ENCODE measurements at places on chromosomes 16 and 17. TPM values are rescaled to one million over a fixed set of nuclear protein-coding genes. Genes with fewer than 3 reads are reported as not detected.

KAT8 gene
- 65.4 TPM for total RNA-seq

DNA sequence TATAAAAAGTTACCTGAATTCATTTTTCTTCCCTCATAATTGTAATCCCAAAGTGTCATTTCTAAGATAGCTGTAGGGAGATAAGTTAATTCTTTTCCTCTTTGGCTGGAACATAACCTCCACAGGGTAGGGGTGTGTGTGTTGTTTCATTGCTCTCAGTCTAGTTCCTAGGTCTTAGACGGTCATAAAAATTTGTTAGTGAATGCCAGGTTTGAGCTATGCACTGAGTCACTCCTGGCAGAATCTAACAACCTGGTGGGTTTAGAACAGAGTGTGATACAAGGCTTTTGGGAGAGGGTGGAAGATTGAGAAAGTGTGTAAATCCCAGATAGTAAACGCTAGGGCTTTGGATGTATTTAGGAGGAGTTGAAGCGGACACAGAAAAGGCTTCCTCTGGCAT, 894 bp upstream of the PHKG2 start:
- peaks cover 13% of the 10 kb centered on the region for H3K36me3 ChIP-seq
- no peaks in the 10 kb centered on the region for H3K4me1 ChIP-seq
- no peak for DNase-seq

DNA sequence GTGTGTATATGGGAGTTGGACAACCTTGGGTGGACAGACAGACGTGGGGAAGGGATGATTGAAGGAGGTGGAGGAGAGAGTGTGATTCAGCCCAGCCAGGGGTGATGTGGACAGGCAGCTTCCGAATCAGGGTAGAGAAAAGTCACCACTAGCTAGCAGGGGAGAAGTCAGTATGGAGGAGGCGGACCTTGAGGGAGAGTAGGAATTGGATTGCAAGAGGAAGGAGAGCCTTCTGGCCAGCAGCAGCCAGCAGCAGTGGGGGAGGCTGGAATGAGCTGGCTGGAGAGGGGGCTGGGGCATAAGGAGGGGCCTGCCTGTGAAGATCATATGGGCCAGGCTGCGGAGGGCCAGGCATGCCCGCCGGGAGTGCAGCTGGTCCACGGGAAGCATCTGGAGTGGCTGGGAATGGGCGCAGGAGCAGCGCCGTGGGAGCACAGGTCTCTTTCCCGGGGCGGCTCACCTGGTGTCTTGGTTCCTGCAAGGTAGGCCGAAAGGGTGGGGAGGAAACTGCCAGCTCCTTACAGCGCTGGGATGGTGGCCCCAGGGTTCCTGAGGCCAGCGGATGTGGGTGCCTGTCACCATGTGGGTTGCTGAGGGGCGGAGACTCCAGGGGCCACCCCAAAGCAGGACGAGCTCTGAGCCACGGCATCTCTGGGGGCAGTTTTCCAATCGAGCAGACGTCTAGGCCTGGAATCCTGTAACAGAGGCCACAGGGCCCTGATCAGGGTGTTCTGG, 235.3 kb downstream of the SEC14L1 start:
- no peak overlapping the region for H3K4me3 ChIP-seq
- no peaks in the 10 kb centered on the region for H3K36me3 ChIP-seq
- DNase-seq: no peak
- no peaks in the 10 kb centered on the region for H3K27me3 ChIP-seq
- H3K4me1 ChIP-seq: peaks cover 56% of the 10 kb centered on the region

DNA sequence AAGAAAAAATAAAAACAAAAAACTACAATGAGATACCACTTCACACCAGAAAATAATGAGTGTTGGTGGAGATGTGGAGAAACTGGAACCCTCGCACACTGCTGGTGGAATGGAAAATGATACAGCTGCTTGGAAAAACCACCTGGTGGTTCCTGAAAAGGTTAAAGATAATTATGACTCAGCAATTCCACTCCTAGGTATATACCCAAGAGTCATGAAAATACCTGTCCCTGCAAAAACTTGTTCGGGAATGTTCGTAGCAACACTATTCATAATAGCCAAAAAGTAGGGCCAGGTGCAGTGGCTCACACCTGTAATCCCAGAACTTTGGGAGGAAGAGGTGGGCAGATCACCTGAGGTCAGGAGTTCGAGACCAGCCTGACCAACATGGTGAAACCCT, 8.1 kb upstream of the ITGAE start:
- no peaks in the 10 kb centered on the region for H3K4me1 ChIP-seq
- H3K27me3 ChIP-seq: no peaks in the 10 kb centered on the region
- peaks cover 39% of the 10 kb centered on the region for H3K36me3 ChIP-seq
- DNase-seq: no peak

- H3K27me3 ChIP-seq: no peaks in the 10 kb centered on the region
- H3K27ac ChIP-seq: no peak overlapping the region
- no peaks in the 10 kb centered on the region for H3K36me3 ChIP-seq
- H3K4me3 ChIP-seq: no peak overlapping the region
- no peak for DNase-seq
- H3K4me1 ChIP-seq: no peaks in the 10 kb centered on the region
Measured at GRCh38 chr17:72696721-72697120, 395.8 kb downstream of the SLC39A11 start.

DNA sequence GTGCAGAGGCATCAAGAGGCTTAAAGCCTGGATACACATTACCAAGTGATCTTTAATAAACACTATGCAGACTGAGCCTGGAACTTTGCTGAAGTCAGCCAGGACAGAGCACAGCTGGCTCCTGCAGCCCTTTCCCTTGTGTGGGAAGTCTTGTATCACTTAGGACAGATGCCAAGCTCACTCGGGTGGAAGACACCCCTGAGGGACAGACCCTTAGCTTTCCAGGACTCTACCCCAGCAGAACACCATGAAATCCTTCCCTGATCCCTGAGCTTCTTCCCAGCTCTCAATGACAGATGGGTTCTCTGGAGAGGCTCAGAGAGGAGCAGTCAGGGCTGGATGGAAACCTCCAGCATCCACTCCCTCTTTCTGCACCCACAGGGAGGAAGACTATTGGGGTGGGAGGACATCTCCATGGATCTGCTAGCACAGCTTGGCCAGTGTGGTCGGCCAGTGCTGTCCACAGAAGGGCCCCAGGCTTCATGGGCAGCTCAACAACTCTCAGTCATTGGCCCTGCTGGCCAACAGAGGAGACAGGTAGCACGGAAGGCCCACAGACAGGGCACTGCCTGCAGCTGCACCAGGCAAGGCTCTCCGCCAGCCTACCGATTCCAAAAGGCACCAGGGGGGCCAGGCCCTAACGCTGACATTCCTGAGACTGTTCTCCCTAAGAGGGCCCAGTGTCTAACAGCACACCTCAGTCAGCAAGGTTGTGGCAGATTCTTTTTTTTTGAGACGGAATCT, 15.9 kb downstream of the RAB5C start:
- no peaks in the 10 kb centered on the region for H3K27me3 ChIP-seq
- no peaks in the 10 kb centered on the region for H3K4me1 ChIP-seq
- H3K27ac ChIP-seq: no peak overlapping the region

DNA sequence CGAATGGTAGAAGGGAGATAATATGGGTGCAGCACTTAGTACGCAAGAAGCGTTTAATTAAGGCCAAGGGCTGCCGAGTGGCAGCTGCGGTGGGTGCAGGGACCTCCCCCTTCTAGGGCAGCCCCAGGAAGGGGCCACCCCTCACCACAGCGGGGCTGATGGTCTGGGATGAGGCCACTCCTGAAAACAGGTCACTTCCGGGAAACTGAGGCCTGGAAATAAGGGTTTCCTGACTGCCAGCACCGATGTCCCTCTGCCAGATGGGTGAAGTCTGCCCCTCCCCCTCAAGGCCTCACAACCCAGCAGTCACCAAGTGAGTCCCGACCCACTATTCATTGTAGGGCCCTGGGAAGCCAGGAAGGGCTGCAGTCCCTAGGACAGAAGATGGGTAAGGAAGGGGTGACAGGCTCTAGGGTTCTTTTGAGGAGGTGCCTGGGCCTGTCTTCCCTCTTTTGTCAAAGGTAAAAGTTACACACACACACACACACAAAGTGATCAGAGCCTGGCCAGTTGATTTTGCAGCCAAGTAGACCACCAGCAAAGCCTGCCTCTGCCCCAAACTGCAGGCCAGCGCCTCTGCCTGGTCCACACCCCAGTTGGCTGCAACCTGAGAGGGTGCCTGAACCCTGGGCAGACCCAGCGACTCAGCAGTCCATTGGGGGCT, 12.5 kb downstream of the SREBF1 start:
- no peaks in the 10 kb centered on the region for H3K27me3 ChIP-seq
- H3K36me3 ChIP-seq: peaks cover 36% of the 10 kb centered on the region
- H3K4me3 ChIP-seq: peak overlapping the region; percentile 1
- DNase-seq: peak; percentile 67

DCXR gene
- 140 TPM for total RNA-seq

DNA sequence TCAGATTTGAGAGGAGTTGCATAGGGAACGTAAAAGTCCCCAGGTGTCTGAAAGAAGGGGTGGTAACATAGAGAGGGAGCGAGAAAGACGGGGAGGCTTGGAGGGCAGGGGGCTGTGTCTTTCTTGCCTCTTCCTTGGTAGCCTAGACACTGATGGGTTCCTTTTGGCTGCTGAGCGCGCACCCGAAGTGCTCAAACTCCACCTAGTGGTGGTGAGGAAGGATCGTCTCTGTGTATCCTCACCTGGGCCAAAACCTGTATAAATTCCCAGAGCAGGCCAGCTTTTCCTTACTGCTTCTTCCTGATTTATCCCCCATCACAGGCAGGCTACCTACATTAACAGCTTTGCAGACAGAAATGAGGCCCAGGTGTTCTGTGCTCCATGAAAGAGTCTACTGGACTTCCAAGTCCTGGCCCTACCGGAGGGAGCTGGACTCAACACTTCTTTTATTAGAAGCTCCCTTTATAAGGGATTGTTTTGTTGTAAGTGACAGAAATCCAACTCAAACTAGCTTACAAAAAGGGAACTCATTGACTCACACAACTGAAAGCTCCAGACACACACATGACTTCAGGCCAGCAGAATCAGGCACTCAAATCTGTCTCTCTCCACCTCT, 5.5 kb upstream of the SLC25A35 start:
- no peaks in the 10 kb centered on the region for H3K36me3 ChIP-seq
- no peak overlapping the region for H3K4me3 ChIP-seq
- no peak overlapping the region for H3K27ac ChIP-seq
- H3K4me1 ChIP-seq: no peaks in the 10 kb centered on the region
- peak; percentile 83 for DNase-seq
- H3K27me3 ChIP-seq: no peaks in the 10 kb centered on the region

GRCh38 chr17:39722965-39723848, 7.1 kb downstream of the MIEN1 start:
- DNase-seq: no peak
- no peaks in the 10 kb centered on the region for H3K27me3 ChIP-seq
- no peak overlapping the region for H3K27ac ChIP-seq
- H3K4me3 ChIP-seq: no peak overlapping the region
- H3K36me3 ChIP-seq: no peaks in the 10 kb centered on the region
- H3K4me1 ChIP-seq: no peaks in the 10 kb centered on the region

CSH1 gene
- total RNA-seq: not detected

OVCA2 gene
- 30.7 TPM for total RNA-seq

GRAP gene
- total RNA-seq: not detected

- H3K36me3 ChIP-seq: no peaks in the 10 kb centered on the region
- H3K27me3 ChIP-seq: no peaks in the 10 kb centered on the region
Measured at GRCh38 chr17:42227849-42228700, 33.8 kb upstream of the GHDC start.

- H3K27ac ChIP-seq: no peak overlapping the region
- peaks cover 7% of the 10 kb centered on the region for H3K4me1 ChIP-seq
- no peak overlapping the region for H3K4me3 ChIP-seq
- H3K36me3 ChIP-seq: no peaks in the 10 kb centered on the region
- H3K27me3 ChIP-seq: no peaks in the 10 kb centered on the region
Measured at GRCh38 chr16:893360-893759, 77.4 kb downstream of the LMF1 start.

DNA sequence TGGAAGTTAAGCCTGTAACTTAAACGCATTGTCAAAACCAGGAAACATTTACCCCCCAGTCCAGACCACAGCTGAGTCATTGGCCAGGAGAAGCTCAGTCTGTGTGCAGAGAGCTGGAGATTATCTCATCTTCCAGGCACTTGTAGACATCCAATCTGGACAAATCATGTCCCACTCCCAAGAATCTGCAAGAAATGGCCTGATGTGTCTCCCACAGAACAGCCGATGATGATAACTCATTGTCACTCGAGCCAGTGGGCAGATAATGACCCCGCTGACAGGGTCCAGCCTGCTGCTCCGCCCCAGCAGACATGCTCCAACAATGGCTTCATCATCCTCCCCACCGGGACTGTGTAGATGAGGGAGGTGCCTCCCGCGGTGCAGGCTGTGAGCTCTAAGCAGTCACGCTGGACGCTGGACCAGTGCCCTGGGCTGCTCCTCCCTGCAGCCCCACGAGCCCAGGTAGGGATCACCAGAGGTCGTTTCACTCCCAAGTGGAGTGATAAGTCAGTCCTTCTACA, 322.5 kb downstream of the C16orf95 start:
- H3K4me3 ChIP-seq: no peak overlapping the region
- no peak overlapping the region for H3K27ac ChIP-seq
- no peaks in the 10 kb centered on the region for H3K4me1 ChIP-seq

DNA sequence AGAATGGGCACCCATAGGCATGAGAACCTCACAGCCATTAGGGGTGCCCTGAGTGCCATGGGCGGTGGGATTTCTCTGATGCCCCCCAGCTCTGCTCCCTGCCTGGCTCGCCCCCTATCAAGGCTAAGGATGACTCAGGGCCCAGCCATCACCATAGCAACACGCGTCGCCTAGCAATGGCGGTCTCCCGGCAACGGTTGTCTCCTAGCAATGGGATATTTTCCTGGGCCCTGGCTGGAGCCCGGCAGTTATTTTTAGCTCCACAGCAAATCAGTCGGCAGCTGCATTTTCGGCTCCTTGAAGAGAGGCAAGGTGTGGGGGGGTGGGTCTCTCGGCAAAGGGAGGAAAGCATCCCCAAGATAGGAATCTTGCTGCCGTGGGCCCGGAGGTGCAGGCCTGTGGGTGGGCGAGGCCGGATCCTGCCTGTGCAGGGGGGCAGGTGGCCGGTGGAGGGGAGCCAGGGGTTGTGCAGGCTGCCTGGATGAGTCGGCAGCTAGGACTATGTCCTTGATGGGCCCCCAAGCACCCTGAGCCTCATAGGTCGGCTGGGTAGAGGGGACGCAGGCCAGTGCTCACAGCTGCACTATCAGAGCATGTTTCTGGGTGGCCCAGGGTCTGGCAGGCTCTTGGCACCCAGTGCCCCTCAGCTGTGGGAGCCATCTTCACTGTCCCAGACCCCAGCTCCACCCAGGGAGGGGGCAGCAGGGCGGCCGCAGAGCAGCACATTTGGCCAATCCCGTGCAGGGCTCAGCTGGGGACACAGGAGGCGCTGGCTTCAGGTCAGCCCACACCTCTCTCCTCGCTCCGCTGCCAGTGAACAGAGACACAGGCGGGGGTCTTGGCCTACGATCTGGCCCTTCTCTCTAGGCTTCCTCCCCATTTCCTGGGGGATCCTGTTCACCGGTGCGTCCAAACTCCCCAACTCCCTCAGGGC, 4.2 kb upstream of the FBXL16 start:
- H3K36me3 ChIP-seq: no peaks in the 10 kb centered on the region
- H3K27me3 ChIP-seq: peaks cover 25% of the 10 kb centered on the region
- H3K4me3 ChIP-seq: no peak overlapping the region
- H3K4me1 ChIP-seq: no peaks in the 10 kb centered on the region
- no peak overlapping the region for H3K27ac ChIP-seq

- H3K36me3 ChIP-seq: peaks cover 24% of the 10 kb centered on the region
- H3K27me3 ChIP-seq: no peaks in the 10 kb centered on the region
- no peak overlapping the region for H3K27ac ChIP-seq
- no peak for DNase-seq
- peaks cover under 1% of the 10 kb centered on the region for H3K4me1 ChIP-seq
- H3K4me3 ChIP-seq: no peak overlapping the region
Measured at GRCh38 chr16:23498863-23499262, 11.4 kb downstream of the GGA2 start.
